ENCODE measurements at places on chromosomes 13 and 19. TPM values are rescaled to one million over a fixed set of nuclear protein-coding genes. Genes with fewer than 3 reads are reported as not detected.
A peak's percentile ranks its signal among the peaks of the same experiment; 100 is the strongest.

ZNF829 gene
- total RNA-seq = 6.3 TPM

RFXAP gene
- total RNA-seq = 12.0 TPM

- peak; percentile 97 for DNase-seq
These were observed 30.2 kb upstream of the NANOS3 start for GRCh38 chr19:13846557-13847406.

DNA sequence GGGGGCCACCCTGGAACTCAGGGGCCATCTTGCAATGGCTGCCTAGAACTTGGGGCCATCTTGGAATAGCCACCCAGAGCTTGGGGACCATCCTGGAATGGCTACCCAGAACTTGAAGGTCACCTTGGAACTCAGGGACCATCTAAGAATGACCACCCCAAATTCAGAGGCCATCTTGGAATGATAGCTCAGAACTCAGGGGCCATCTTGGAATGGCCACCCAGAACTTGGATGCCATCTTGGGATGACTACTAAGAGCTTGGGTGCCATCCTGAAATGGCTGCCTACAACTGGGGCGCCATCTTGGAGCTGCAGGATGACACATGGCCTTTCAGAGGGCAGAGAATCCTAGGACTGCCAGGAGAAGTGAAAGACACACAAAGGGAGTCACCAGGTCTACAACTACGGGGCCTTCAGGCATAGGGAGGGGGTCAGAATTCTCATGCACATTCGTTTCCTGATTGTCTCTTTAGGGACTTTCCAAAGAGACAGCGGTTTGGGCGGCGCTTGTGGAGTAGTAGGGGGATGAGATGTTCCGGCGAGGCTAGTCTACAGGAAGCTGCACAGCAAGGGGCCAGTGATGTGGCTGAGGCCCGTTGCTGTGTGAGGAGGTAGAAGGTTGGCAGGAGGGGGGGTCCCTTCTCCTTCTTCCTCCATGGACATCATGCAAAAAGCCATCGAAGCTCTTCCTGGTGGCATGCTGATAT, 125.0 kb downstream of the IER2 start:
- no peak for DNase-seq

- no peak for DNase-seq
These were observed 51.7 kb upstream of the KLF2 start for GRCh38 chr19:16272945-16273344.

- DNase-seq = no peak
These were observed 553.5 kb downstream of the DCT start for GRCh38 chr13:93925990-93926389.
